ENCODE measurements at places on chromosomes 3 and 15.

- DNase-seq, result no peak
Observed at GRCh38 chr3:55725681-55726500, 238.8 kb upstream of the WNT5A start.

GRCh38 chr3:33658991-33659848 is 58.8 kb downstream of the CLASP2 start:
- DNase-seq, result no peak

DNA sequence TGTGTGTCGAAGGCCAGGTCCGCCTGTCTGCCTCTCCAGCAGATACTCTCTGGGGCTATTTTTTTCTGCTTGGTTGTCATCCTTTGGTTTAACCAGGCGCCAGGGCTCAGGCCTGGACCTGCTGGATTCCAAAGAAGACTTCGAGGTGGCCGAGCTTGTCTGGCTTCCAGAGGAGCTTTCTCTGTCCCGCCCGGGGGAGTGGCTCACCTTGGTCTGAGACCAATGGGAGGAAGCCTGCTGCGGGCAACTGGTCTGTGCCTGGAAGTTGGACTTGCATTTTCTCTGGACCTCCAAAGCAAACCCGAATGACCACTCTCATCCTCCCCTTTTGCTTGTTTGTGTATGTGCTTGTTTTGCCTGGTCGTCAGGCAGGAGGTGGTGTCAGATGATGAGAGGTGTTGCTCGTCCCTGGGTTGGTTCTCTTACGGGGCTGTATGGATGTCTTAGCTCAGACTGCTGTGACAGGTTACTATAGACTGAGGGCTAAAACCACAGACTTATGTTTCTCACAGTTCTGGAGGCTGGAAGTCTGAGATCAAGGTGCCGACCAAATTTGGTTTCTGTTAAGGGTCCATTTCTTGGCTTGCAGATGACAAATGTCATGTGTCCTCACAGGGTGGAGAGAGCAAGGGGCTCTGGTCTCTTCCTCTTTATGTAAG is 19.3 kb downstream of the IGF1R start:
- DNase-seq, result no peak

DNA sequence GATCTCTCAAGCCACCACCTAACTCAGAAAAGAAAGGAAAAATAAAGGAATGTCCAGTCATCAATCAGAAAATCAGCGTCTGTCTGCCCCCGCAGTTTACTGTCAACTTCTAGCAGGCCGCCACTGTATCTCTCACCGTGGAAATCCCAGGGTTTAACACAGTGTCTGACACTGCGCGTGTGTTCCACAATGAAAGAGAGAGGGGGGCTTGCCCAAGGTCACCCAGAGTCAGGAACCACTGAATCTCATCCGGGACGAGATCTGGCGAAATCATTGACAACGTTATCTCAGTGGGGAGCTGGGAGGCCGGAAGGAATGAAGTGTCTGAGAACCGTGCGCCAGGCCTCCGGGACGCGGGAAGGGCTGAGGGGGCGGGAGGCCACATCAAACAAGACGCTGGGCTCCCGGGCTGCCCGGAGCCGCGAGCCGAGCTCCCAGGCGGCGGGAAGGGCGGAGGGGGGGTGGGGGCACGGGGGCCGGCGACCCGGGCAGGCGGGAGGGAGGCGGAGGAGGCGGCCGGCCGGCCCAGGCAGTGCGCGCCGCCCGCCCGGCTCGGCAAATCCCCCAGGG is 2.2 kb upstream of the HES1 start:
- no peak for DNase-seq

All from activated T-cell treated with anti-CD3 and anti-CD28 coated beads for 1 hour (primary cell).